ENCODE measurements at places on chromosomes 5 and 9.

DNA sequence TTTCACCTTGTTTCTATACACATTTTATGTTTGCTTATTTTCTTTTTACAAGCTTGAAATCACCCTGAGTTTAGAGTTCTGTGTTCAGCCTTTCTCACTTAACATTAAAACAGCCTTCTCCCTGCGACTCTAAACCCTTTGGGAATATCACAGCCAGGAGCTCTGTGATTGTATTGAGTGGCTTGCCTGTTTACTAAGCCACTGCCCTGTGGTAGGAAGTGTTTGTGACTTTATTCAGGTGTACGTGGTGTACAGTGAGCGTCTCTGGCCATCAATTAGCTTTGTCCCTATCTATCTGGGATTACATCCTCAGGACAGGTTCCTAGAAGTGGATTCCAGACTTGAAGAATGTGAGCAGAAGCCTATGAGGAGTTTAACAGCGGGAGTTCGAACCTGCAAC is 11.0 kb upstream of the NEURL1B start:
- no peak for DNase-seq

DNA sequence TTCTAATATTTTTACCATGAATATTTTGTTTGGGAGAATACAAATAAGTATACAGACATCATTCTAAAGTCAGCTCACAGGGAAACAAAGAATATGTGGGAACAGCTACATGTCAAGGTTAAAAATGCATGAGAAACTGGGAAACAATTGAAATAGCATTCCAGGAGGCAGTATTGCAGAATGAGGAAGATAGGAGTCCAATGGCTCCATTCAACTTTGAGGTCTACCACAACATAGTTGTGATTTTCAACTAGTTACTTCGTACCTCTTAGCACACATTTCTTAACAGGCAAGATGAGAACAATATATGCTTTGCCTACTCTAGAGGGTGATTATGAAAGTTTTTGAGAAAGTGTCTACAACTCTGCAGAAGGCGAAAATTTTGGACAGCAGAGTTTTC is 35.2 kb upstream of the CAST start:
- no peak for DNase-seq

GRCh38 chr9:130499804-130500263 is 55.1 kb downstream of the ASS1 start:
- no peak for DNase-seq

GRCh38 chr9:127756233-127756632 is 21.1 kb upstream of the TOR2A start:
- no peak for DNase-seq

DNA sequence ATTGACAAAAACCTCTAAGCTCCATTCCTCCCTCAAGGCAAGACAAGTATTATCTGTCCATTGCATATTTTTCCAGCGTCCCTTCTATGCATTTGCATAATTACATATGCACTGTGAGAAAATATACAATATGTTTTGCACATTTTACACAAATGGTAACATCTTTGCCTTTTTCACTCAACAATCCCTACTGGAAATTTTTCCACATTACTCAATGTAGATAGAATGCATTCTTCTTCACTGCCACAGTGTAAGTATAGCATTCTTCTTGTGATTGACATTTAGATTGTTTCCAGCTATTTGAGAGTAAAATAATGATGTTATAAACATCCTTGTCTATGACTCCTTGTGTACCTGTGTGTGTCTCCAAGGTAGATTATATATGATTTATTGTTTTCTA is 205.0 kb downstream of the SLIT3 start:
- no peak for DNase-seq

- no peak for DNase-seq
These were observed 654.4 kb upstream of the CDH6 start for GRCh38 chr5:30539004-30539634.

DNA sequence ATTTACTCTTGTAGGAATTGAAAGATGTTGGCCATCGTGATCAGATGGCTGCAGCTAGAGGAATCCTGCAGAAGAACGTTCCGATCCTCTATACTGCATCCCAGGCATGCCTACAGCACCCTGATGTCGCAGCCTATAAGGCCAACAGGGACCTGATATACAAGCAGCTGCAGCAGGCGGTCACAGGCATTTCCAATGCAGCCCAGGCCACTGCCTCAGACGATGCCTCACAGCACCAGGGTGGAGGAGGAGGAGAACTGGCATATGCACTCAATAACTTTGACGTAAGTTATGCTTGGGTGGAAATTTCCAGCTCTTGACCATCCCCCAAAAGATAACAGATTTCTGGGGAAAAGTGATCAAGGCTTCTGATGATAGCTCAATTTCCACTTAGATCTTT is 50.6 kb downstream of the LRRTM2 start:
- no peak for DNase-seq

DNA sequence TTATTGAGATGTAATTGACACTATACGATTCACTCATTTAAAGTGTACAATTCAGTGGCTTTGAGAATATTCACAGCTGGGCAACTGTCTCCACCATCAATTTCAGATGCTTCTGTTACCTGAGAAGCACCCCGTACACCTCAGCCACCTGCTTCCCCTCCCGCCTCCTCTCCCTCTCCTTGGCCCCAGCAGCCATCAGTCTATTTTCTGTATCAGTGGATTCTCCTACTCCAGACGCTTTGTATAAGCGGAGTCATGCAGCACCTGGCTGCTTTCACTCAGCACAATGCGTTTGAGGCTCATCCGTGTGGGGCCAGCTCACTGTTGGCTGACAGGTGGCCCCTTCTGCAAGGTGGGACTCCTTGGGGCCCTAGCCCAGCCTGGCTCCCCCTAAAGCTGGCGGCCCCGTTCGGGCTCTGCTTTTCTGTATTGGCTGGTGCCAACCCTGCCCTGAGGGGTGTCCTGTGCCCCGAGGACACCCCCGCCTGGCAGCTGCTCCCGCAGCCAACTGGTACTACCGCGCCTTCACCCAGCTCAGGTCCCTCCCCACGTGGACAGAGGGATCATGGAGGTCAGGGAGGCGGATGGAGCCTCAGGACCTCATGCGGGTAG is 124.4 kb upstream of the COL5A1 start:
- DNase-seq: no peak

DNA sequence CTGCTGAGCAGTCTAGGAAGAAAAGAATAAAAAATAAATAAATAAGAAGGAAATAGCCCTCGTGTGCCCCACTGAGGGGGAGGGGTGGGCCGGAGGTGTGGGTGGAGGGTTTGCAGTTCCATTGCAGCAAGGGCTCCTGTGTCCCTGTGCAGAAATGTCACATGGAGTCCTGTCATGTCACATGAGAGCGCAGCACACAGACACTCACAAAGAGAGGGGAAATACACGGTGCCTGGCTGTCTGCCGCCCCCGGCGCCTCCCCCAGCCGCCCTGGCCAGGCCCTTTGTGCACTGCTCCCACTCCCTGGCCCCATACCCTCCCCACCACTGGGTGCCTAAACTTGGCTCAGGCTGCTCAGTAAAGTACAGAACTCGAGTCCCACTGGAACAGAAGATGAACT is 55.6 kb upstream of the SPTLC1 start:
- no peak for DNase-seq

- no peak for DNase-seq
These were observed 5.5 kb downstream of the SLC9A3 start for GRCh38 chr5:518721-519120.

DNA sequence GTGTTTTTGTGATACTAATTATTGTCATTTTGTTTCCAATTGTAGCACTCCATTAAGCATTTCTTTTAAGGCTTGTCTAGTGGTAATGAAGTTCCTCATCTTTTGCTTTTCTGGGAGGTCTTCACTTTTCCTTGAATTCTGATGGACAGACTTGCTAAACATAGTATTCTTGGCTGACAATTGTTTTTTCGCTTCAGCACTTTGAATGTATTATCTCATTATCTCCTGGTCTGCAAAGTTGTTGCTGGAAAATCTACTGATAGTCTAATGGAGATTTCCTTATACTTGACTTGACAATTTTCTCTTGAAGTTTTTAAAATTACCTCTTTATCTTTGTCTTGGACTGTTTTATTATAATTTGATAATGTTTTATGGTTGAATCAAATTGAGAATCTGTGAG is 147.5 kb downstream of the FAM174A start:
- no peak for DNase-seq

- no peak for DNase-seq
These were observed 235.3 kb downstream of the GABRB2 start for GRCh38 chr5:161311146-161311708.
